ENCODE measurements at places on chromosomes 11 and 22.

GRCh38 chr11:130516554-130517505 lies 68.4 kb downstream of the ADAMTS15 start:
- no peak for DNase-seq

GRCh38 chr11:12863605-12864121 lies 145.5 kb upstream of the RASSF10 start:
- DNase-seq: no peak

- DNase-seq: no peak
These were observed 431.1 kb upstream of the ANO3 start for GRCh38 chr11:25900814-25901213.

DNA sequence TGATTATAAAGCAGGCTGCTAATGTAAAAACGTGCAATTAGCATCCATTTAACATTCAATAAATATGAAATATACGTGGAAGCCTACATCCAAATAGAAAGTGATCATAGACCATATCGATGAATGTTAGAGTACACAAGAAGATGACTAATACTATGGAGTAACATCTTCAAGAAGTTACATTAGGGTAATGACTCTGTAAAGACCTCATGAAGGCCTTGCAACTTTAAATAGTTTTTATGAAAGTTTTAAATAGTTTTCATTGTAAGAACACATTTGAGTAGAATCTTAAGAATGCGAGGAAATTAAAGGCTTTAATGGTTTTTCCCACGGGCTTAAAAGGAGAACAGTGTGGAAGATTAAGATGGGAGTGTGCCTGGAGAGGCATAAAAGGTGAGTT lies 1.4 kb downstream of the TRIM34 start:
- no peak for DNase-seq

DNA sequence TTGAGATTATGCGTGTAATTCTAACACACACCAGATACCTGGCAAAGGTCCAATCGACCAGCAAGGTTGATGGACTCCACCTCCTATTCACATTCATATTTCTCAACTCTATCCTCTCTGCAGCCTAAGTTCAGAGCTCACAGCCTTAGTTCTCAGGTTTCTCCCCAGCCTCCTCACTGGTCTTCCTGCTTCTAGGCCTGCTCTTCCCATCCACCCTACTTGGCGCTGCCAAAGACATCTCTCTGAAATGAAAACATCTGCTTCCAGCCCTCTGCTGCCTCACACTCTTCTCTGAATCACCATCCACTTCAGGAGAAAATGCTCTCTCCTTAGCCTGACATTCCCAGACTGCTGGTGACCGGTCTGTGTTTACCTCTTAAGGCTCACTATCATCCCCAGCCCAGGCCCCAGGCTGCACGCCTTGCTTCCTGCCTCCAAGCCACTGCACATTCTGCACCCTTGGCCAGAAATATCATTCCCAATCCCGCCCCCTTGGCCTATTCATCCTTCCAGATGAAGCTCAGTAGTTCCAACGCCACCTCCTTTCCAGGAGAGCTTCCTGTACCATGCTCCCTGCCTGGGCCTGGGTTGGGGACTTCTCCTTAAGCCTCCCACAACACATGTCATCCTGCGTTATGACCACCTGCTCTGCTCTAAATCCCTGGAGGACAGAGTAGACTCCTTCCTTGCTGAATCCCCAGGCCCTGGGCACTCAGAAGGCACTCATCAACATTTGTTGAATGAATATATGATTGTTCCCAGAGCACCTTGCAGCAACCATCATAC lies 3.5 kb downstream of the ARRB1 start:
- DNase-seq: no peak

DNA sequence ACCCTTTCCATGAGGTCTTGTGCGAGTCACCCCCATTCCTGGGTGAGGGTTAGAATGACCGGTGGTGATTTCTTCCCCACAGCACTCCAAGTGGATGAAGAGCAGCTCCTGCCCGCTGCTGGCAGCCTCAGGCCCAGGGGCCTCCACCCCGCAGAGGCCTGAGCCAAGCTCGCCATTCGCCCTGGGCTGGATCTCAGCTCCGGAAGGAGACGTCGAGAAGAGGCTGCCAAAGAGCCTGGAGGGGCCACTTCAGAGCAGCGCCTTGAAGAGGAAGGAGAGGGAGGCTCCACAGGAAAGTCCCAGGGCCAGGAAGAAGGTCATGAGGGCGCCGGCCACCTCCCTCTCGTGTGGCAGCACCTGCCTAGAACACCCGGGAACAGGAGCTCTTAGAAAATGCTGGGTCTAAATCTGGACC lies 8.4 kb downstream of the SLC29A2 start:
- DNase-seq: no peak

GRCh38 chr11:65811764-65812475 lies 21.8 kb upstream of the SNX32 start:
- no peak for DNase-seq

- no peak for DNase-seq
These were observed 44.1 kb upstream of the PRDM11 start for GRCh38 chr11:45102361-45102809.

DNA sequence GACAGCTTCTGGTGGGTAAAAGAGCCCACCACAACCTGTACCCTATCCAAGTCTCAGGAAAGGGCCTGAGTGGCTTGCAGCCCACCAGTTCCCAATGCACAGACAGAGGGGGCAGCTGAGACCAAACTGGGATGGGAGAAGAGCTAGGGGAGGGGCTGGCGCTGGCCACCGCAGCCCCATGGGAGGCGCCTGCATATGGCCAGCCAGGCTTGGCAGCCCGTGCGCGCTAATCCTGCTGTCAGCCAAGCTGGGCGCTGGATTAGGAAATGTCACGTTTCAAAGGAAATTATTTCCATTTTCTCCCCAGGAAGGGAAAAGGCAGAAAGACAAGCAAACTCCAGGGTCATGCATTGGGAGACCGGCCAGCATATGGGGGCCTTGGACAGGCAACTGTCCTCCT lies 236.8 kb downstream of the BUD13 start:
- DNase-seq: no peak

GRCh38 chr22:26690654-26691376 lies 33.4 kb downstream of the MIAT start:
- no peak for DNase-seq

DNA sequence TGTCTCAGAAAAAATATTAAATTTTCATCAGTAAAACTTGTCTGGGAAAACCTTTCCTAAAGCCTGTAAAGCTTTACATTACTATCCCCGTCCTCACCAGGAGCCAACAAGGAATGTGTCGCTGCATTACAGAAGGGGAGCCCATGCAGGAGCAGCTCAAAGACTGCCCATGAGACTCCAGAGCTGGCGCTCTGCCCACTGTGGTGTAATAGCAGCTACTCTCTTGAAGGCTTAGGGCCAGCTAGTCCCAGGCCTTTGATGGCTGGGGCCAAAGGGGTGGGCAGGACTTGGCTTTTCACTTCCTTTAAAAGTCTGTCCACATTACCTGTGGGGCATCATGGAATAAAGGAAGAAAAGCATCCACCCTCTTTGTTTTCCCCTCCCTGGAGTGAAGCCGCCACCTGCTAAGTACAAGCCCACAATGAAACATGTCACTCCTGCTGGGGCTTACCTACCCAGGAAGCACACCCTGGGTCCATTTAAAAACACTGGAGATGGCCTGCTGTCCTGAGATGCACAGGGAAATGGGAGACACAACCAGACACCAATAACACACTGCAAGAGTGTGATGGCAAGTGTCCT lies 150.7 kb downstream of the ADAMTS15 start:
- no peak for DNase-seq

DNA sequence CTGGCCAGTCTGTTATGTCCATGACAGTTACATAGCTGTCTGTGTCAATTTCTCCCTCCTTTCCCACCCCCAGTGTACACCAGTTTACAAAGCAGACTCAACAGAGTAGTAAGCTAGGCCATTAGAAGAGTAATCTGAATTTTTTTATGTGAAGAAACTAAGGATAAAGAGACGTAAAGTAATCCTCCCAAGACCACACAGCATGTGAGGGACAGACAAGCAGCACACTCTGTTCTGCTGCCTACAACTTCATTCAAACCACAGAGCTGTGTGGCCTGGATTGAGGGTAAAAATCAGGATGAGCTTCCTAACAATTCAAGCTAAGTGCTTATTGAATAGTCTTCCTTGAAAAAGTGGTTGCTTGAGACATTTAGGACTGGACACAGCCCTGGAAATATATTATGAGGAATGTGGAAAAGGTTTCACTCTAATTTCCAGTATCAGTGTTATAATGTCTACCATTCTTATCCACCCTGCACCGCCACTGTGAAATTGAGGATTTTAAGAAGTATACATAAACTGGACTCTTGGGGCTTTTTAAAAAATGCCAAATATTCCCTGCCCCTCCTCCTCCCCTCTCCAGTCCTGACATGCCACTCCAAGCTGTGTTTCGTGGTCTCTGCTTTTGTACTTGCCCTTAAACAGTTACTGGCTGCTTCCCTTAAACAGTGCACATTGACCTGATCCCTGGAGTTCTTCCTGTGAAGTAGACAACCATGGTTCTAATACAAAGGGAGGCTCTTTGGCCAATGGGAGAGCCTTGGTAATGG lies 40.9 kb downstream of the EXT2 start:
- DNase-seq: no peak

GRCh38 chr22:34324763-34325162 lies 404.5 kb upstream of the LARGE1 start:
- no peak for DNase-seq

GRCh38 chr11:106998916-106999188 lies 19.4 kb downstream of the GUCY1A2 start:
- DNase-seq: no peak

- no peak for DNase-seq
These were observed 21.8 kb upstream of the WNT7B start for GRCh38 chr22:45998638-45999378.

GRCh38 chr22:50572965-50573364 lies 5.3 kb downstream of the CPT1B start:
- DNase-seq: no peak

- no peak for DNase-seq
These were observed 41.1 kb upstream of the CD82 start for GRCh38 chr11:44524346-44524745.

DNA sequence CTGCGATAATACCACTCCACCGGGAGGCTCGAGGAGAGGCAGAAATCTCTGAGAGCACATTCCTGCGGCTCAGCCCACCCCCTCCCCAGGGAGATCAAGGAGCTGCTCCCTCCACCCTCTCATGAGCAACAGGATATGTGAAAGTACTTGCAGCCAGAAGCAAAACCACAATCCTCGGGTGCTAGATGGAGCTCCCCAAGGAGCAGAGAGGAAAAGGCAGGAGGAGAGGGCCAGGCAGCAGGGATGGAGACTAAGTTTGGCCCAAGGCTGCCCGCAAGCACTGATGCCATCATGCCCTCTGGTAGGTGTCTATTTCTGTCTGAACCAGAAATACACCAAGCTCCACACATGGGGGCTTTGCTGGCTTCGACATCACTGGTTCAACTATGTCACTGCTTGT lies 22.3 kb downstream of the VPS37C start:
- DNase-seq: no peak

- no peak for DNase-seq
These were observed 431 bp downstream of the SLC37A2 start for GRCh38 chr11:125063429-125064043.

GRCh38 chr11:8826901-8827560 lies 84.0 kb upstream of the AKIP1 start:
- no peak for DNase-seq

GRCh38 chr11:90380206-90380605 lies 157.4 kb upstream of the CHORDC1 start:
- DNase-seq: no peak

- DNase-seq: peak; percentile 11
These were observed 350.4 kb upstream of the B3GAT1 start for GRCh38 chr11:134762248-134763029.

- no peak for DNase-seq
These were observed 577.2 kb downstream of the LRRC4C start for GRCh38 chr11:40882301-40882700.

- no peak for DNase-seq
These were observed 2.3 kb downstream of the ASCL2 start for GRCh38 chr11:2267851-2268728.

GRCh38 chr22:40009951-40010671 lies 15.4 kb downstream of the FAM83F start:
- DNase-seq: peak; percentile 48

DNA sequence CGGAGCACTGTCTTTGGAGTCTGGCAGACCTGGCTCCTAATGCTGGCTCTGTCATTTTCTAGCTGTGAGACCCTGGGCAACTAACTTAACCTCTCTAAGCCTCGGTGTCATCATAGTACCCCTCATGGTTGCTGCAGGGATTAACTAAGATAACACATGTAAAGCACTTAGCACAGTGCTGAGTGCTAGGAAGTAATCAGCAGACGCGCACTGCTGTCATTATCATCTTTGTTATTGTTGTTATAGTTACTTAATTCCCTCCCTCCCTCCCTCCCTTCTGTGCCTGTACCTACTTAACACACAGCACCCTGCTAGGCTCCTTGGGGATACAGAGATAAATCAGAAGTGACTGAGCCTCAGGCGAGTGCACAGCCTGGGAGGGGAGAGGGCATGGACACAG lies 104.7 kb upstream of the PITPNB start:
- no peak for DNase-seq

DNA sequence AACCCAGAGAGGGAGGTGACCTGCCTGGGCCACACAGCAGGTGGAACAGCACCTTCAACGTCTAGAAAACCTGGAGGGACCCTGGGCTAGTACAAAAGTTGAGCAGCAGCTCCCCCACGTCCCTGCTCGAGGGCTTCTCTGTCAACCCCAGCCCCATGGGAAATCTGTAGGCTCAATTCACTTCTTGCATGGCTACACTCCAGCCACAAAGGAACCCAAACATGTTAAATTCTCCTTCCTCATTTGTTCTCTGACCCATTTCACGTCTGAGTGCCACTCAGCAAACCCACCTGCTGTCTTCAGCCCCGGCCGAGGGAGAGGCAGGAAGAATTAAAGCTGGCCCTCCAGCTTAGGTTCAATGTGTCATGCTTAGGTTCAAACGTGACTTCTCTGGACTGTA lies 418.5 kb downstream of the MIAT start:
- no peak for DNase-seq

GRCh38 chr22:39144101-39144767 lies 8.2 kb downstream of the CBX7 start:
- DNase-seq: peak; percentile 76

GRCh38 chr11:62004473-62004872 lies 37.0 kb upstream of the FTH1 start:
- DNase-seq: no peak

DNA sequence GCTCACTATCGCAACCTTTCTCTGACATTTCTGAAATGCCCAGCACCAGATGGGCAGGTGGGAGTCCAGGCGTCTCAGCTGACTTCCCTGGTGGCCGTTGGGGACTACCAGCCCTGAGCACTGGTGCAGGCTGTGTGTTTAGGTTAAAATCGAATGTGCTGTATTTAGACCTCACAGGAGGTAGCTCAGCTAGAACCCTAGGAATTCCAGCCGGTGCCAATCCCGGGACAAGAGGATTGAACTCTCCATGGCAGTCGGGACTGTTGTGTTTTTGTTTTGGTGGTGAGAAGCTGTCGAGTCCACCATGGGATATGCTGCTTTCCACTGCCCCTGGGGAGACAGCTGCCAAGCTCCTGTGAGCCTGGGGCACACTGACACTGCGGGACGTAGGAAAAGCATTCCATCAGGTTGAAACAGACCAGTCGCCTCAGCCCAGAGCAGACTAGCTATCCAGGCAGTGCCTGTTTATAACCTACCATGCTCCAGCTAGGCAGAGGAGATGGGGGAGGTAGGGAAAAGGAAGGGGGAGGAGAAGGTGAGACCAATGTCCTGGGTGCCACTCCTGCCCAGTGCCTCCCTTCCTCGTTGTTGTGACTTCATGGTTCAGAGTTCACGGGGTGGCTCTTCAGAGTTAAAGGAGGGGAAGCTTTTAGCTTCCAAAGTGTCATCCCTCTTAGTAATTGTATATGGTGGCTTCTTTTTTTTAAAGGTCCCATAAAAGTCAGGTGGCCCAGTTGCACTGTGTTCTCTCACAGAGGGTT lies 53.0 kb downstream of the MICAL2 start:
- DNase-seq: no peak

All from activated CD4-positive, alpha-beta T cell treated with anti-CD3 and anti-CD28 coated beads, Interleukin-2, amount 10 ng/mL, durations not matched to agents 7 days and 5 days (primary cell).